ENCODE measurements at places on chromosomes 1 and 21. TPM values are rescaled to one million over a fixed set of nuclear protein-coding genes. Genes with fewer than 3 reads are reported as not detected.

DNA sequence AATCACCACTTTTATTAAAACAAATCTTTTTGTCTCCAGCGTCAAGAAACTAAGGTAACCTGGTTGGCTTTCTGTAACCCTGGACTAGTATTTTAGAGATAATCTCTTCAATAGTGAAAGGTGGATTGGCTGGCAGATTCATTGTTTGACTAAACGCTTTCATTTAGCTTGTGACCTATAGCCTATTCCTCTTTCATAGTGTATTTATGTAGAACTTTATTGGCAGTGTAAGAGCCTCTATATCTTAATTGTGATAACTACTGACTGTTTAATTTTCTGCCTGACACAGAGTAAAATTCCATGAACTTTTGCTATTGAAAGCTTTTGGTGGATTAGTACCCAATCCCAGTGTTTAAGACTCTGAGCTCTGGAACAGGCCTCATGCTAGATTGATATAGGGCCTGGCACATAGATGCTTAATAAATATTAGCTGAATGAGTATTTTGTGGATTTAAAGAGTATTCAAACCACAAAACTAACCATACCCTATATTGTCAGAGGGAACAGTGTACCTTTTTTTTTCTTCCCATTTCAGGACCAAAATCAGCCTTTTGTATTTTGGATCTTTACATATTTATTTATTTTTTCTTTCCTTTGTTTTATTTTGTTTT, 34.8 kb downstream of the AK4 start:
- H3K27ac ChIP-seq: no peak overlapping the region
- no peaks in the 10 kb centered on the region for H3K4me1 ChIP-seq
- H3K27me3 ChIP-seq: no peaks in the 10 kb centered on the region
- no peak overlapping the region for H3K4me3 ChIP-seq
- H3K36me3 ChIP-seq: no peaks in the 10 kb centered on the region

DNA sequence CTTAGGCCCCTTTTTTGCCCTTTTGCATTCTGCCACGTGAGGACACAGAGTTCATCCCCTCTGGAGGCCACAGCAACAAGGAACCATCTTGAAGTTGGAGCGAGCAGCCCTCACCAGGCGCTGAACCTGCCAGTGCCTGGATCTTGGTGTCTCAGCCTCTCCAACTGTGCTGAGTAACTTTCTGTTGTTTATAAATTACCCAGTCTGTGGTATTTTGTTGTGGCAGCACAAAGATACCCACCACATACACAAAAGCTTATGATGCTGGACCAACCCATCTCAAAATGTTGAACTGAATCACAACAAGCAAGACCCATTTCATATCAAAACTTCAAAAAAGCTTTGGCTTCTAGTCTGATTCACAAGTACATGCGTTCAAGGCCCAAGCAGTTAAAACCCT, 649.9 kb downstream of the KIF26B start:
- no peaks in the 10 kb centered on the region for H3K27me3 ChIP-seq
- H3K4me3 ChIP-seq: no peak overlapping the region
- H3K36me3 ChIP-seq: no peaks in the 10 kb centered on the region

DNA sequence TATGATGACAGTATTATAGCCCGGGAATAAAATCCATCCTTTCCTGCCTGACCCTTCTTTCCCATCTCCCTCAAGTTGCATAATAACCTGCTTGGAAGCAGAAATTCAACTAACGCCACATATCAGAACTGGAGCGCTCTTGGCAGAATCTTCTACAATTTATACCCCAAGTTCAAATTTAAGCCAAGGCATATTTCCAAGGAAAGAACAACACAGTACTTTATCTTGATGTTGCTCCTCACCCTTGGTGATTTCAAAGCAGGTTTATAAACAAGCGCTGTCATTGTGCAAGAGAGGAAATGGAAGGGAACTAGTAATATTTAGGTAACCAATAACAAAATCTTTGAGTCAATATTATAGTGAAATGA, 38.0 kb upstream of the PTGFRN start:
- no peak overlapping the region for H3K27ac ChIP-seq
- DNase-seq: no peak
- H3K27me3 ChIP-seq: no peaks in the 10 kb centered on the region
- H3K4me3 ChIP-seq: no peak overlapping the region
- peaks cover 13% of the 10 kb centered on the region for H3K4me1 ChIP-seq

GRCh38 chr21:44517175-44517899, 22.7 kb downstream of the KRTAP10-1 start:
- H3K27ac ChIP-seq: no peak overlapping the region
- peak; percentile 7 for DNase-seq
- H3K4me3 ChIP-seq: no peak overlapping the region
- peaks cover 4% of the 10 kb centered on the region for H3K36me3 ChIP-seq
- no peaks in the 10 kb centered on the region for H3K4me1 ChIP-seq

GRCh38 chr1:6352138-6352563, 41.4 kb downstream of the ACOT7 start:
- no peak overlapping the region for H3K4me3 ChIP-seq
- H3K27ac ChIP-seq: no peak overlapping the region
- H3K27me3 ChIP-seq: peaks cover 2% of the 10 kb centered on the region
- H3K4me1 ChIP-seq: peaks cover 14% of the 10 kb centered on the region
- no peaks in the 10 kb centered on the region for H3K36me3 ChIP-seq

DNA sequence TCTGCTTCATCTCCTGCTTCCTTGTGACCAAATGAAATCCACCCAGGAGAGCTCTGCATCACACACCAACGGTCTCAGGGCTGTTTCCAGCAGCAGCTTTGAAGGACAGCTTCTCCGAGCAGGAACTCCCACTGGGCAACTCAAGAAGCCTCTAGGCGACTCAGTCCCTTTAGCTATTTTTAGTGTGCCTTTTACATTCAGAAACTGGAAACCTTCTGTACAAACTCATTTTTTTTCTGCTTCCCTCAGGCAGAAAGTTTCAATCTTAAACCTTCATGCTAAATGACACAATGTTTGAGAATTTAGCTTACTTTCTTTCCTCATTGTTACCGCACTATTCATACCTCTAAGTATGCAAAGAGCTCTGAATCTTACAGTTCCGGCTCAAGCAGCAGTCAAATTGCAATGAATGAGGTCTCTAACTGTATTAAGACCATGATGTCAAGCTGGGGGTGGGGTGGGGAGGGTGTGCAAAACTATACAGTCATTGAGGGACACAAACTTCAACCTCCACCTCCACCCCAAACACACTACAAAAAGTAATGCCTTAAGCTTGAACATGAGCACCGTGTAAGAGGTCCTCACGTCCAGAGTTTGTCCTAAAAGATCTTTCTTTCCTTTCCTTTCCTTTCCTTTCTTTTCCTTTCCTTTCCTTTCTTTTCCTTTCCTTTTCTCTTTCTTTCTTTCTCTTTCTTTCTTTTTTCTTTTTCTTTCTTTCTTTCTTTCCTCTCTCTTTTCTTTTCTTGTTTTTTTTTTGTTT, 16.4 kb upstream of the TARBP1 start:
- H3K36me3 ChIP-seq: no peaks in the 10 kb centered on the region
- peaks cover 34% of the 10 kb centered on the region for H3K4me1 ChIP-seq
- H3K4me3 ChIP-seq: peak overlapping the region; percentile 33
- H3K27ac ChIP-seq: no peak overlapping the region
- no peaks in the 10 kb centered on the region for H3K27me3 ChIP-seq
- DNase-seq: no peak

DNA sequence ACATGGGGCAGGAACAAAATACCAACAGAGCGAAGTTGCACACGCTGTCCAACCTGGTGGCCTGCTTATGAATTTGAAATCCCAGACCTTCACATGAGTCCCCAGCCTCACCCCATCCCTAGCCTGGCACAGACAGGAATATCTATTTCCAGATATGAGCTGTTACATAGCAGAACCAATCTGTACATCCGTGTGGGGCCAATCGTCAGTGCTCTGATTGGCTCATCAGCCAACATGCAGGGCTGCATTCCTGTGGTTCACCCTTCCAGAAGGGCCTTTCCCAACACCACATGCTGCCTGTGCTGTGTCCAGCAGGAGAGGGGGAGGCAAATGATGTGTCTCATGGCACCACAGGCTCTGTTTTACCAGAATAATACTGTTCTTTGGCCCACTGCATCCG, 31.3 kb downstream of the CCN1 start:
- H3K36me3 ChIP-seq: no peaks in the 10 kb centered on the region
- H3K4me3 ChIP-seq: no peak overlapping the region
- H3K4me1 ChIP-seq: no peaks in the 10 kb centered on the region
- no peak overlapping the region for H3K27ac ChIP-seq
- H3K27me3 ChIP-seq: no peaks in the 10 kb centered on the region

GRCh38 chr1:173099166-173099565, 48.4 kb upstream of the TNFSF18 start:
- no peak overlapping the region for H3K4me3 ChIP-seq
- no peaks in the 10 kb centered on the region for H3K36me3 ChIP-seq
- H3K27ac ChIP-seq: no peak overlapping the region
- no peaks in the 10 kb centered on the region for H3K4me1 ChIP-seq
- H3K27me3 ChIP-seq: no peaks in the 10 kb centered on the region

- peaks cover 6% of the 10 kb centered on the region for H3K27me3 ChIP-seq
- no peak for DNase-seq
- no peaks in the 10 kb centered on the region for H3K36me3 ChIP-seq
- H3K4me1 ChIP-seq: no peaks in the 10 kb centered on the region
Observed at GRCh38 chr1:30404341-30404740, 319.0 kb downstream of the MATN1 start.

- peaks cover 24% of the 10 kb centered on the region for H3K4me1 ChIP-seq
- DNase-seq: no peak
Observed at GRCh38 chr1:17440074-17440826, 773 bp upstream of the RCC2 start.

- no peaks in the 10 kb centered on the region for H3K36me3 ChIP-seq
- H3K4me1 ChIP-seq: no peaks in the 10 kb centered on the region
- H3K27me3 ChIP-seq: peaks cover 4% of the 10 kb centered on the region
Observed at GRCh38 chr1:9629445-9630201, 21.9 kb upstream of the PIK3CD start.

- H3K4me3 ChIP-seq: no peak overlapping the region
- no peak for DNase-seq
- peaks cover 2% of the 10 kb centered on the region for H3K27me3 ChIP-seq
- H3K36me3 ChIP-seq: no peaks in the 10 kb centered on the region
- no peak overlapping the region for H3K27ac ChIP-seq
Observed at GRCh38 chr1:192527950-192528349, 47.6 kb upstream of the RGS1 start.

- DNase-seq: no peak
- peak overlapping the region; percentile 70 for H3K27ac ChIP-seq
- H3K36me3 ChIP-seq: no peaks in the 10 kb centered on the region
- peak overlapping the region; percentile 52 for H3K4me3 ChIP-seq
Observed at GRCh38 chr1:6044481-6045109, 1.1 kb upstream of the KCNAB2 start.

GRCh38 chr1:151711044-151711800, 5.4 kb downstream of the CELF3 start:
- H3K27ac ChIP-seq: peak overlapping the region; percentile 88
- H3K4me3 ChIP-seq: peak overlapping the region; percentile 80
- peaks cover 47% of the 10 kb centered on the region for H3K4me1 ChIP-seq
- H3K27me3 ChIP-seq: peaks cover 14% of the 10 kb centered on the region
- H3K36me3 ChIP-seq: peaks cover 11% of the 10 kb centered on the region

GRCh38 chr1:95263450-95263849, 29.4 kb downstream of the RWDD3 start:
- H3K36me3 ChIP-seq: no peaks in the 10 kb centered on the region
- H3K27me3 ChIP-seq: no peaks in the 10 kb centered on the region
- no peak overlapping the region for H3K27ac ChIP-seq
- no peak for DNase-seq
- H3K4me1 ChIP-seq: peaks cover 2% of the 10 kb centered on the region
- no peak overlapping the region for H3K4me3 ChIP-seq

GRCh38 chr1:208209286-208209685, 34.9 kb downstream of the PLXNA2 start:
- no peaks in the 10 kb centered on the region for H3K36me3 ChIP-seq
- H3K4me1 ChIP-seq: peaks cover 3% of the 10 kb centered on the region
- H3K4me3 ChIP-seq: no peak overlapping the region
- H3K27ac ChIP-seq: no peak overlapping the region
- DNase-seq: no peak

GRCh38 chr1:201298396-201299381, 15.4 kb downstream of the PKP1 start:
- no peak overlapping the region for H3K4me3 ChIP-seq
- H3K4me1 ChIP-seq: peaks cover 6% of the 10 kb centered on the region
- no peak overlapping the region for H3K27ac ChIP-seq
- H3K36me3 ChIP-seq: no peaks in the 10 kb centered on the region
- no peaks in the 10 kb centered on the region for H3K27me3 ChIP-seq
- no peak for DNase-seq

DNA sequence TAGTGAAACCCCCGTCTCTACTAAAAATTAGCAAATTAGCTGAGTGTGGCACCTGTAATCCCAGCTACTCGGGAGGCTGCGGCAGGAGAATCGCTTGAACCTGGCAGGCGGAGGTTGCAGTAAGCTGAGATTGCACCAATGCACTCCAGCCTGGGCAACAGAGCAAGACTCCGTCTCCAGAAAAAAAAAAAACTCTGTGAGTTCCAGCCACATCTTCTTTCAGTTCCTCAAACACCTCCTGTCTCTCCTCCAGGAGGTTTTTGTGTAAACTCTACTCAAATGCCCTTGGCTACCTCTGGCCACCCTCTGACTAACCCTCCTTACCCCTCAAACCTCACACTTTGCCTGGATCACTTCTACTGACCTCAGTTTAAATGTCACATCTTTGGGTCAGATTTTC, 38.1 kb downstream of the RCSD1 start:
- peaks cover 6% of the 10 kb centered on the region for H3K36me3 ChIP-seq
- peak overlapping the region; percentile 18 for H3K4me3 ChIP-seq
- no peak for DNase-seq
- H3K27me3 ChIP-seq: peaks cover 12% of the 10 kb centered on the region
- H3K27ac ChIP-seq: no peak overlapping the region

- no peak overlapping the region for H3K27ac ChIP-seq
- DNase-seq: no peak
- peaks cover 7% of the 10 kb centered on the region for H3K4me1 ChIP-seq
- H3K27me3 ChIP-seq: peaks cover 7% of the 10 kb centered on the region
Observed at GRCh38 chr21:25967181-25967900, 203.2 kb downstream of the APP start.

- no peak overlapping the region for H3K27ac ChIP-seq
- H3K4me1 ChIP-seq: no peaks in the 10 kb centered on the region
- H3K4me3 ChIP-seq: no peak overlapping the region
- DNase-seq: no peak
Observed at GRCh38 chr1:178192686-178193085, 98.8 kb downstream of the RASAL2 start.

The MTARC2 gene
- 3.0 TPM for total RNA-seq

The CLCA4 gene
- not detected for total RNA-seq

The SDC3 gene
- 41.7 TPM for total RNA-seq

The SLAMF1 gene
- not detected for total RNA-seq

The CACHD1 gene
- 9.4 TPM for total RNA-seq

The TRIM46 gene
- total RNA-seq: 30.4 TPM

The NUDT4B gene
- total RNA-seq: not detected

The AGT gene
- 6.3 TPM for total RNA-seq

The CD52 gene
- 2.8 TPM for total RNA-seq

The NTMT2 gene
- not detected for total RNA-seq

The PLXNA2 gene
- total RNA-seq: 66.0 TPM

The DNAJC6 gene
- 54.6 TPM for total RNA-seq

The CR1 gene
- not detected for total RNA-seq
